ENCODE measurements at places on chromosomes 12 and 14.

- DNase-seq: no peak
Measured at GRCh38 chr12:91887957-91888356, 257.7 kb downstream of the BTG1 start.

DNA sequence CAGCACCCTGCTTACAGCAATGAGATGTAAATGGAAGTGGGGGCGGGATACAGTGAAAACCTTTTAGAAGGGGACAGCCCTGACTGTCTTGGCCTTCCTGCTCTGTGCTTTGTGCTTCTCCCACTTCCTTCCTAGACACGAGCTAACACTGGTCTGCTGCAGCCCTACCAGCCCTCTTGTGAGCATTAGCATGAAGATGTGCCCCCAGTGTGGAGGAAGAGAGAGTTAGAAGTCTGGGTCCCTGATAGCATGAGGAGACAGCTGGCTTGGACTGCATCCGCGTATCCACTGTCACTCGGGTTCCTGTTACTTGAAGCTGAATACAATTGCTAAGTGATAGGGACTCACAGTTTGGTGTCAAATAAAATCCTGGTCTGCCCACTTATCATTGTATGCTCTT is 248.1 kb upstream of the SOX5 start:
- no peak for DNase-seq

- DNase-seq: no peak
Measured at GRCh38 chr12:90959538-90960139, 4.7 kb upstream of the CCER1 start.

DNA sequence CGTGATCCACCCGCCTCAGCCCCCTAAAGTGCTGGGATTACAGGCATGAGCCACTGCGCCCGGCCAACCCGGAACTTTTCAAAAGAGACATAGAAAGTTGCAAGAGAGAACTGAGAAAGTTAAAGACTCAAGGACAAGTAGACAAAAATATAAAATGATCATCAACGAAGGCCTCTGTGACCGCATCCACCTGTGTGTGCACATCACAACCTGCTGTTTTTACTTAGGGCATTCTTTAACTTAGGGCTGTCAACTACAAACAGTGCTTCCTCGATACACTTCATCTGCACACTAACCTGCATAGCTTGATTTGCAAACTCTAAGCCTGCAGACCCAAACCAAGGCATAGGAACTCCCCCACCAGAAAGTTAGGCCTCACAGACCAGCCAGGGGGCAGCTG is 14.8 kb downstream of the P2RX2 start:
- no peak for DNase-seq

DNA sequence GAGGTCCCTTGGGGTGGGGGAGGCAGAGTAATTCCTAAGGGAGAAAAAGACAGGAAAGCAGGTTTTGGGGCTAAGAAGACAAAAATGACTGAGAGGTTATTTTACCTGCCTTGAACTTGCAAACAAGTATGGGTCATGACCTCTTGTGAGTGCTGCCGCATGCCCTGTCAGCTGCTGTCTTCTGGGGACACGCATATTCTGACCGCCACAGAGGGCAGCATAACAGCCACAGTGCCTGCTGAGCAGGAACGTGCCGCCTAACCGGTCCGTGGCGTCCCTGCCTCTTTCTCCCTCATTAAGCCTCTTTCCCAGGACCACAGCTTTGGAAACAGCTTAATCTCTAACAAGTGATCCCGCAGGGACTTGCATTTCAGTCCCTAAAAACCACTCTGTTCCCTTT is 51.3 kb upstream of the KCNA1 start:
- no peak for DNase-seq

GRCh38 chr12:64392221-64392620 is 1.7 kb upstream of the C12orf56 start:
- DNase-seq: no peak
